ENCODE measurements at places on chromosomes 4 and X. TPM values are rescaled to one million over a fixed set of nuclear protein-coding genes. Genes with fewer than 3 reads are reported as not detected.

The ESX1 gene
- total RNA-seq, result not detected

- no peaks in the 10 kb centered on the region for H3K27me3 ChIP-seq
- no peak overlapping the region for H3K27ac ChIP-seq
- no peaks in the 10 kb centered on the region for H3K4me1 ChIP-seq
- no peak for DNase-seq
- no peaks in the 10 kb centered on the region for H3K36me3 ChIP-seq
Measured at GRCh38 chr4:88195328-88196012, 37.0 kb upstream of the ABCG2 start.

- no peak overlapping the region for H3K27ac ChIP-seq
- H3K4me1 ChIP-seq, result peaks cover 8% of the 10 kb centered on the region
- H3K4me3 ChIP-seq, result no peak overlapping the region
- H3K36me3 ChIP-seq, result peaks cover 10% of the 10 kb centered on the region
- H3K27me3 ChIP-seq, result no peaks in the 10 kb centered on the region
Measured at GRCh38 chrX:40719731-40720130, 15.6 kb downstream of the MED14 start.

GRCh38 chrX:19864736-19865135 lies 22.7 kb downstream of the SH3KBP1 start:
- H3K4me1 ChIP-seq, result peaks cover 9% of the 10 kb centered on the region
- DNase-seq, result no peak
- no peaks in the 10 kb centered on the region for H3K27me3 ChIP-seq
- no peak overlapping the region for H3K27ac ChIP-seq

- no peaks in the 10 kb centered on the region for H3K36me3 ChIP-seq
- H3K4me3 ChIP-seq, result no peak overlapping the region
- no peaks in the 10 kb centered on the region for H3K27me3 ChIP-seq
- no peaks in the 10 kb centered on the region for H3K4me1 ChIP-seq
- DNase-seq, result no peak
Measured at GRCh38 chr4:126547352-126547751, 1085.4 kb upstream of the INTU start.

DNA sequence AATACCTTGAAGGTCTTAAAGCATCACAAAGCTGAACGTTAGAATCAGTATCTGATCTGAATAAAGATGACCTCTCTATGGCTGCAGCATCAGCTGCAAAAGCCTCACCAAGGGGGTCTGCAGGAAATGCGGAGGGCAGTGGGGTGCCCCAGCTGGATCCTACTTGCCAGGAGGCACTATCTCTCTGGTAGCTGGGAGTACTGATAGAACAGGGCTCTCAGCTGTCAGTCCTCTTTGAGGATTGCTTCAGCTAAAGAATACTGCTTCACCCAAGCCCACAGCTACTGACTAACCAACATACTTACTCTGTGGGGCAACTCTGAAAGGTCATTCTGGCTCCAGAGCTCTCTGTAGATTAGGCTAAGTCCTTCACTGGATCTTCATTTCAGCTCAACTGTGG lies 112.5 kb upstream of the ZFP42 start:
- DNase-seq, result no peak
- no peaks in the 10 kb centered on the region for H3K4me1 ChIP-seq
- no peak overlapping the region for H3K4me3 ChIP-seq
- H3K36me3 ChIP-seq, result no peaks in the 10 kb centered on the region
- no peaks in the 10 kb centered on the region for H3K27me3 ChIP-seq

The SLC49A3 gene
- total RNA-seq, result 1.7 TPM

The MMRN1 gene
- 0.16 TPM for total RNA-seq

The FGD1 gene
- total RNA-seq, result 0.08 TPM

The PCDH19 gene
- total RNA-seq, result 0.03 TPM

- no peak for DNase-seq
Measured at GRCh38 chrX:24782011-24782410, 88.3 kb downstream of the POLA1 start.

The TCEAL6 gene
- not detected for total RNA-seq

GRCh38 chr4:68927165-68927564 lies 24.4 kb downstream of the UGT2A3 start:
- H3K27me3 ChIP-seq, result no peaks in the 10 kb centered on the region
- no peak overlapping the region for H3K27ac ChIP-seq
- no peak for DNase-seq
- no peak overlapping the region for H3K4me3 ChIP-seq
- H3K36me3 ChIP-seq, result no peaks in the 10 kb centered on the region

GRCh38 chr4:117793845-117794480 lies 240.3 kb upstream of the NDST3 start:
- no peaks in the 10 kb centered on the region for H3K4me1 ChIP-seq
- no peaks in the 10 kb centered on the region for H3K27me3 ChIP-seq
- no peak for DNase-seq
- H3K4me3 ChIP-seq, result no peak overlapping the region
- H3K36me3 ChIP-seq, result no peaks in the 10 kb centered on the region

The RNF212 gene
- total RNA-seq, result 5.3 TPM

GRCh38 chr4:75432683-75433082 lies 81.5 kb downstream of the RCHY1 start:
- H3K27ac ChIP-seq, result no peak overlapping the region
- H3K4me1 ChIP-seq, result no peaks in the 10 kb centered on the region
- no peak for DNase-seq
- H3K36me3 ChIP-seq, result no peaks in the 10 kb centered on the region

GRCh38 chrX:150616179-150616862 lies 47.9 kb downstream of the MTM1 start:
- peaks cover 25% of the 10 kb centered on the region for H3K36me3 ChIP-seq
- H3K4me1 ChIP-seq, result no peaks in the 10 kb centered on the region
- H3K27me3 ChIP-seq, result no peaks in the 10 kb centered on the region
- no peak overlapping the region for H3K4me3 ChIP-seq
- no peak for DNase-seq

The SHROOM3 gene
- total RNA-seq, result 1.1 TPM

- peaks cover 20% of the 10 kb centered on the region for H3K4me1 ChIP-seq
- no peaks in the 10 kb centered on the region for H3K27me3 ChIP-seq
- H3K27ac ChIP-seq, result no peak overlapping the region
- no peak for DNase-seq
- no peak overlapping the region for H3K4me3 ChIP-seq
Measured at GRCh38 chr4:98642991-98643426, 15.4 kb downstream of the TSPAN5 start.

DNA sequence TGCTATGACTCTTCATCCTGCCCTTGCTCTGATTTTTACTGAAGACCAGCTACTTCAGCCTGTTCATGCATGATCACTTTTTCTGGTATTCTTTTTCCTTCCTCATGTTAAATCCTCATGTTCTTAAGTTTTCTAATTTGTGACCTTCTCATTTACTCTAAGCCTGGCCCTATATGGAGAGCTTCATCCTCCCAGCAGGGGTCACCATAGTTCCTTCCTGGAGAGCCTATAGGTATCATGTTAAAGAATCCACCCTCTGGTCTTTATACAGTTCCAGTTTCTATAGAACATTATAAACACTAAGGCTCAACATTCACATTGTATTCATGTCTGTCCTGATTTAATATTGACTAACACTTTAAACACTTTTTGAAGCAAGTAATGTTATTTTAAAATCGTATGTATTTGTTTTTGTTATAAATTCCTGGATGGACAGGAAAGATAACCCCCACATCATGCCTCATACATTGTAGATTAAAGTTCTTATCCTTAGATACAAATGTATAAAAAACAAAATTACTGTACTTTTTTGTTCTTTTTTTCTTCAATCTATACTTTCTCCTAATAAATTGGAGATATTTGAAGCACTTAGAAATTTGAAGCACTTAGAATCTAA lies 53.8 kb upstream of the OTUD4 start:
- no peak overlapping the region for H3K27ac ChIP-seq
- H3K4me1 ChIP-seq, result no peaks in the 10 kb centered on the region
- DNase-seq, result peak; percentile 39
- H3K27me3 ChIP-seq, result no peaks in the 10 kb centered on the region

The PALLD gene
- 1.9 TPM for total RNA-seq

The ANK2 gene
- total RNA-seq, result not detected

DNA sequence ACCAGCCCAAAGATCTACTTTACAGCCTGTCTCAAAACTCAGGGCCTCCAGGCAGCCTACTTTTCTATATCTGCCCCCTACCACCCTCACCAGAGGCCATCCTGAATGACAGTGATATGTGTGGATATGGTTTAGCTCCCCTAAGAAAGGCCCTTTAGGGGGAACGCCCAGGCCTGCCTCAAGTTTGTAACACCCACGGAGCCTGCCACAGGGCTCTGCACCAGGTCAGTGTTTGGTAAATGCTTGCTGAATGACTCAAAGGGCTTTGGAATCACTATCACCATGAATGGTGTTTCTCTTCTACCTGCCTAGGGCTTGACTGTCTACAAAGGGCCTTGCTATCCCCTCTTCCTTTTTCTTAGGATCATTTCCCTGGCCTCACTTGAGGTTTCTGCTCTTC lies 11.3 kb upstream of the LONRF3 start:
- DNase-seq, result no peak
- no peak overlapping the region for H3K27ac ChIP-seq
- H3K4me1 ChIP-seq, result no peaks in the 10 kb centered on the region
- no peaks in the 10 kb centered on the region for H3K36me3 ChIP-seq

GRCh38 chr4:169098054-169098497 lies 88.0 kb upstream of the CBR4 start:
- no peaks in the 10 kb centered on the region for H3K36me3 ChIP-seq
- no peaks in the 10 kb centered on the region for H3K4me1 ChIP-seq
- H3K27ac ChIP-seq, result no peak overlapping the region
- no peak for DNase-seq
- H3K4me3 ChIP-seq, result no peak overlapping the region
- H3K27me3 ChIP-seq, result no peaks in the 10 kb centered on the region

The SPANXB1 gene
- total RNA-seq, result not detected

DNA sequence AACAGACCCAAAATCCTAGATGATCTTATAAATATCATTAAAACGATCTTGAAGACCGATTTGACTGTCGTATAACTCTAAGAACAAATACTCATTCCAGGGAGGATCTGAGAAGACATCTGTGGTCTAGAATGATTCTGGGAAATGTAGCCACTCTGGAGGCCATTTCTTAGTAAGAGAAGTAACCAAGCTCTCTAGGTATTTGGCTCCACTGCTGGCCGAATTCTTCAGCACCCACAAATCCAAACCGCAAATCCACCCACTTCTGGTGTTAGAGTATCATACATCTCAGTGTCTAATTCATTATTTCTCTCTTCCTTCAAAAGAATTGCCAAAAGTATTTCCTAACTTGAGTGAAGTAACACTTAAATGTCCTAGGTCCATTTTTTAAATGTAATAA lies 23.9 kb downstream of the KLHL5 start:
- H3K27me3 ChIP-seq, result no peaks in the 10 kb centered on the region
- H3K4me3 ChIP-seq, result no peak overlapping the region
- no peak for DNase-seq
- no peaks in the 10 kb centered on the region for H3K4me1 ChIP-seq
- no peaks in the 10 kb centered on the region for H3K36me3 ChIP-seq
- H3K27ac ChIP-seq, result no peak overlapping the region

DNA sequence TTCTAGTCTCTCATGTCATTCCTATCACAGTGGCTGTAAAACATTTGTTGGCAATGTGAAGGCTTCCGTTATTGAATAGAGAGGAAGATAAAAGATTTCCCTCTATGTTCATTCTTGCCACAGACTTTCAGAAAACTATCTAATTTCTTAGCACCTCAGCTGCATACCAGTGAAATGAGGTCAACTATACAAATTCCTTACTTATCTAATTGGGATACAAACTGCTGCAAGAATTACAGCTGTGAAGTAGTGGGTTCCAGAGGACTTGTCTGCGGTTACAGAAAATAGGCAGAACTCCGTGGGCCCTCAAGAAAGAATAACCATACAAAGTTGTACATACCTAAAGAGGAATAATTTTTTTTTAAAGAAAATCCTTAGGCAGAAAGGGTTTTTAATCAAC lies 175.8 kb downstream of the PPP1R2C start:
- H3K4me1 ChIP-seq, result no peaks in the 10 kb centered on the region
- DNase-seq, result no peak
- H3K4me3 ChIP-seq, result no peak overlapping the region

GRCh38 chrX:20593836-20594235 lies 327.1 kb upstream of the RPS6KA3 start:
- no peak for DNase-seq
- H3K27ac ChIP-seq, result no peak overlapping the region

DNA sequence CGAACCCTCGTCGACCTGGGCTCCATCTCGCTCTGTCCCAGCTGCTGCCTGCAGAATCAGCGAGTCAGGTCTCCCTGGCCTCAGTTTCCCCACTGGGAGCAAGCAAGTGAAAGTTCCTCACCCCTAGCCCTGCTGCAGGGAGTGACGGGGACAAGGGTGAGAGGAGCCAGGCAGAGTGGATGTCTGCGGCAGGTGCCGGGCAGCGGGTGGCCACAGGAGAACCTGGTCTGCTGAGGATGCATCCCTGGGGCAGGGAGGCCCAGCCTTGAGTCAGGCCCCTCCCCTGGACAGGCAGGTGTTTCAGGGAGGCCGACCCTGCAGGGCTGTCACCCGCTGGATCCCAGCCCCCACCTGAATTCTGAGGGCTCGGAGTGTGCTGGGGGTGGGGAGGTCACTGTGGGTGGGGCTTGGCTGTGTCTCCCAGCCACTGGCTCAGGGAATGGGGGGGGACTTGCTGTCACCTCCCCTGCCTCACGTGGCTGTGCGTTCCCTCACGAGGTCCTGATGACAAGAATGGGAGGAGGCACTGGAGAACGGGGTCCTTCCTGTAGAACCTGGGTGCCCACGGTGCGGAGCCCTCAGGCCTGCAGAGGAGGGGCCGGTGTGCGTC lies 33.2 kb downstream of the LRPAP1 start:
- H3K4me3 ChIP-seq, result no peak overlapping the region
- no peaks in the 10 kb centered on the region for H3K27me3 ChIP-seq
- no peak for DNase-seq
- H3K36me3 ChIP-seq, result peaks cover 8% of the 10 kb centered on the region
- no peaks in the 10 kb centered on the region for H3K4me1 ChIP-seq

DNA sequence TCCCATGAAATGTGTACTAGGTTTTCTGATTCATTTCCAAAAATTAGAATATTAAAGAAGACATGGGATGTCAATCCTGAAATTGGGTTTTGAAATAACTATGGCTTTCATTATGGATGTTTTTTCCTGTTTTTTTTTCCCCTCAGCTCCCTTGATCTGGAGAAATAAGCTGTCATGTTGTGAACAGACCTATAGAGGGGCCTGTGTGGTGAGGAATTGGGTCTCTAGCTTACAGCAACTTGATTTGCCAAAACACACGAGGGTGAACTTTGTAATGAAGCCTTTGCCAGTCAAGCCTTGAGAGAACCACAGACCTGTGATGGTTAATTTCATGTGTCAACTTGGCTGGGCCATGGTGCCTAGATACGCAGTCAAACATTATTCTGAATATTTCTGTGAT lies 2413.6 kb downstream of the PCDH7 start:
- H3K36me3 ChIP-seq, result no peaks in the 10 kb centered on the region
- H3K27me3 ChIP-seq, result no peaks in the 10 kb centered on the region
- H3K27ac ChIP-seq, result no peak overlapping the region
- H3K4me1 ChIP-seq, result no peaks in the 10 kb centered on the region
- no peak overlapping the region for H3K4me3 ChIP-seq

The PAGE1 gene
- not detected for total RNA-seq

GRCh38 chrX:5726224-5726623 lies 502.4 kb downstream of the NLGN4X start:
- H3K4me1 ChIP-seq, result no peaks in the 10 kb centered on the region
- no peak overlapping the region for H3K4me3 ChIP-seq
- no peak for DNase-seq
- H3K36me3 ChIP-seq, result no peaks in the 10 kb centered on the region
- no peak overlapping the region for H3K27ac ChIP-seq

Measured in T-cell (primary cell).